Stimulated activated CD4-positive, alpha-beta T cell treated with anti-CD3 and anti-CD28 coated beads, Interleukin-15, amount 100 ng/mL, for 48 hours (primary cell): ENCODE measurements at places on chromosomes 1 and 21.

DNA sequence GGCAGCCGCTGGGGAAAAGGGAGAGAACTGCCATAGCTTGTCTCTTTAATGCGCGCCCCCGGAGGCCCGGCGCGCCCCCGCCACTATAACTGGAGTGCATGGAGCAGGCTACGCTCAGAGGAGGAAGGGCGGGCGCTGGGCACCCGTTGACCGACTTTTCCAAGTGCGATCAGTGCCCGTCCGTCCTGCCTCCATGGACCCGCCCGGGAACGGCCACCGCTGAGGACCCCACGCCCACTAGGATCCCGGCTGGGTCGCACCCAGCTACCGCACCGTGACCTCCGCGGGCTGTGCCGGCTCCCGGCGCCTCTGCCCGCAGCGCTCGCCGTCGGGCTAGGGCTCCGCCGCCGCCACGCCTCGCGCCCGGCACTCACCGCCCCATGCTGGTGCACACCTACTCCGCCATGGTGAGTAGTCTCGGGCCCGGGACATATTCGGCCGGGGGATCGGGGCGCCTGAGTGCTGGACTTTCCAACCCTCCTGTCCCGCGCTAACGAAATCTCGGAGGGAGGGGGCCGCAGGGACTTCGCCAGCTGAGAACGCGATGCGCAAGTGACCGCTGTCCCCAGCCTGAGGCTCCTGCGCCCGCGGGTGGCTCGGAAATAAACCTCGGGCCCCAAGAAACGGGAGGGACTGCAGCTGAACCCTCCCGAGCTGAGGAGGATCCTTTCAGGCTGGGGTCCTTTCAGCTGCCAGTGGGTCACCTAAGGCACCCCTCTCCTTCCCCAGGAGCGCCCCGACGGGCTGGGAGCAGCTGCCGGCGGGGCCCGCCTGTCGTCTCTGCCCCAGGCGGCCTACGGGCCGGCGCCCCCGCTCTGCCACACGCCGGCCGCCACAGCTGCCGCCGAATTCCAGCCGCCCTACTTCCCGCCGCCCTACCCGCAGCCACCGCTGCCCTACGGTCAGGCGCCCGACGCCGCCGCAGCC lies at the start of gene TFAP2E:
TSS of gene TFAP2E (plus strand) at position 117 of the 927 bp plus-strand sequence. CDS start at position 381, 264 bp downstream.
- no peak for DNase-seq

GRCh38 chr1:72412286-72412685 lies 129.9 kb upstream of the NEGR1 start:
- no peak for DNase-seq

- DNase-seq = no peak
Observed at GRCh38 chr1:18058206-18058921, 49.2 kb upstream of the IGSF21 start.

DNA sequence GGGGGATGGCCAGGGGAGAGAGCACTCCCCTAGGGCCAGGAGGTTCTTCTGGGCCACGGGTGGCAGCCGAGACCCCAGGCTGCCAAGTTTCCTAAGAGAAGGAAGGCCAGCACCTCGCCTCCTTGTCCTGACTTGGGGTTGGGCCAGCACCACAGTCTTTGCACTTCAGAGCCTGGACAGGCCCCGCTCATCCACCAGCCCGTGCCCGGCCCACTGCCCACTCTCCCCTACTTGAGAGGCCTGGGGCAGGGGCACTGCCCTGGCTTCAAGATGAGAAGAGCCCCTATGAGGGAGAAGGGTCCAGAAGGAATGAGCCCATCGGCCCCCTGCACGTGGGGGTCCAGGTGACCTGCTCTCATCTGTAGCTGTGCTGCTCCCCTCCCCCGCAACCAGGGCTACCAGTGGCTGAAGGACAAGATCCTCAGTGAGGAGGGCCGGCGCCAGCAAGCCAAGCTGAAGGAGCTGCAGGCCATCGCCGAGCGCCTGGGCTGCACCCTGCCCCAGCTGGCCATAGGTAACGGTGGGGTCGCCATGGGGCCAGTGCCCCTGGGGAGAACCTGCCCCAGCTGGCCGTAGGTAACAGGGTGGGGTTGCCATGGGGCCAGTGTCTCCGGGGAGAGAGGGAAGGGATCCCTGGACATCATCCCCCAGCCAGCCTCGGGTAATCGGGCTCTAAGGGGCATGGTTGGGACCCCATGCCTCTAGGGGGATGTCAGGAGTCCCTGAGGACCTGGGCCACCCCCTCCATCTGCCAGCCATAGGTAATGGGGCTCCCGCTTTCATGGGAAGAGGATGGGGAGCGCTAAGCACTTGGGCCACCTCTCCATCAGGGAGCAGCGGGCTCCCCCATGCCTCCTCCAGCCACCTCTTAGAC lies 50.8 kb downstream of the KCNAB2 start:
- DNase-seq = no peak

- no peak for DNase-seq
Observed at GRCh38 chr1:224867715-224868114, 61.8 kb upstream of the DNAH14 start.

DNA sequence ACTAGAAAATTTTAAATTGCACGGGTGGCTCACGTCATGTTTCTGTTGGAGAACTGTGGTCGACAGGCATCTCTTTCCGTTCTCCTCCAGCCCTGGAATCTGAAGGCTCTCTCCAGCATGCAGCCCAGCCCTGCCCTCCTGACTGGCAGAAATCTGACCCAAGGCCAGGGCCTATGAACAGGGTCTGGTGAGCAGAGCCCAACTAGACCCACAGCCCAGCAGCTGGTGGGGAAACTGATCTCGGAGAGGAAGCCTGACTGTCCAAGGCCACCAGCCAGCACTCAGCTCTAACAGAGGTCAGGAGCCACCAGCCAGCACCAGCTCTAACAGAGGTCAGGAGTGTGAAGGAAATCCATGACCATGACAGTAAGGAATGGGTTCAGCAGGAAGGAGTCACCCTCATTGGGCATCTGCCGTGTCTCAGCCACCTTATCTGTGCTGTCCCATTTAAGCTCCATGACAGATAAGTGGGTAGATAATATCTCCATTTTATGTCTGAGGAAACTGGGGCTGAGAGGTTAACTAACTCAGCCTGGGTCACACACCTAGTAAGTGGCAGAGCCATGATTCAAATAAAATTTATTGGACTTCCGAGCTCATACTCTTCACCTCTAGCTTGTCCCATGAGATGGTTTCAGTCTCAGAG lies 20.2 kb upstream of the PKP1 start:
- DNase-seq = no peak

- DNase-seq = no peak
Observed at GRCh38 chr1:21499283-21499950, 9.8 kb upstream of the ALPL start.

DNA sequence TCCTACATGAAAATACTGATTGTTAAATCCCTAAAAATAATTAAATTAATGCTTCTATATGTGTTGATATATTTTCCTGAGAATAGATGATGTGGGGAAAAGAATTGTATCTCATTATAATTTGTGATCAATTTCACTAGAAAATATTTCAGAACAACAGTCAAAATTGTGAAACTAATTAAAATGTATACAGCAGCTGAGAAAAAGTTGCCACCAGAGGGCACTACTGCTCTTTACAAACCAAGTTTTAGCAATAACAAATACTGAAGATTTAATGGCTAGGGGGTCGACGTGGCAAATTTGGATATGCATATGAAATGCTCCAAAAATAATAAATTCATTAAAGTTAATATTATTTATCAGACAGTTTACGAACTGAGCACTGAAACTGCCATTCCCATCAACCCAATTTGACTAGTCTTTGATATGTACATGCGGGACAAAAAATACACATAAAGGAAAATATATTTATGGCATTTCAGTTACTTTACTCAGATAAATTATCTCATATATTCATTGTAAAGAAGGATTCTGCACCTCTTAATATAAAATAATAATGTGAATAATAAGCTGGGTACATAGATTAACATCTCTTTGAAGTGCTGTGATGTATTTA lies 96.3 kb upstream of the TMPRSS15 start:
- no peak for DNase-seq

- DNase-seq = no peak
Observed at GRCh38 chr1:187714470-187714869, 885.7 kb downstream of the PLA2G4A start.

DNA sequence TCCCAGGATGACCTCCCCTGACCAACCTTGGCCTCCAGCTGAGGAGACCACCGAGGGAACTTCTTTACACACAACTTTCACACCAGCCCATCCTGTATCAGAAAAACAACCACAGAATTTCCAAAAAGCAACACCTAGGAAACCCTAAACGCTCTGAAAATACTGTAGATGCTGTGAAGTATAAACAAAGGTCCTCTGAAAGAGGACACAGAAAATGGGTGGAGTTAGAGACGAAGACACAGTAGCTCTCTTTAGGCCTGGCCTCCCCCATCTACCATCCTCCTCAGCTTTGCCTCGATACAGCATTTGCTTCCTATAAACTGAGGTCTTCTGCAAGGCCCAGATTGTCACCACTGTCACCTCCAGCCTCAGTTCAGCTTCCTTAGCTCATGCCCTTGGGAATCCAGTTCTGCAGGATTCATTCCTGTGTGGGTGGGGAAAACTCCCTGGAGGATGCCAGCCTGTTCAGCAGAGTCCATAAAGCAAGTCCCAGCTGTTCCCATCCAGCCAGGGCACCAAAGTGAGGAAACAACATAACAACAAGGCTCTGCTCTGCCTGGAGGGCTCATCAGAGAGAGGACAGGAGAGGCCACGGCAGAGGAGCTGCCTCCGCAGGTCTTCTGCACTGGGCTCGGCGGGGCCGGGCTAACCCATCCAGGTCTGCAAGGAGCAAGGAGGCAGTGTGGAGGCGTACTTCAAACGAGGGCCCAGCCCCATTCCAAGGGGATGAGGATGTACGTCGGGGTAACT lies 15.0 kb downstream of the PIK3C2B start:
- DNase-seq = no peak

- no peak for DNase-seq
Observed at GRCh38 chr1:116163533-116163932, 52.3 kb downstream of the MAB21L3 start.

GRCh38 chr1:8873506-8874229 lies 4.8 kb downstream of the ENO1 start:
- DNase-seq = peak; percentile 84

GRCh38 chr1:119245881-119246280 lies 105.4 kb upstream of the WARS2 start:
- DNase-seq = no peak

GRCh38 chr1:201385299-201385891 lies 7.9 kb upstream of the TNNT2 start:
- DNase-seq = peak; percentile 38

DNA sequence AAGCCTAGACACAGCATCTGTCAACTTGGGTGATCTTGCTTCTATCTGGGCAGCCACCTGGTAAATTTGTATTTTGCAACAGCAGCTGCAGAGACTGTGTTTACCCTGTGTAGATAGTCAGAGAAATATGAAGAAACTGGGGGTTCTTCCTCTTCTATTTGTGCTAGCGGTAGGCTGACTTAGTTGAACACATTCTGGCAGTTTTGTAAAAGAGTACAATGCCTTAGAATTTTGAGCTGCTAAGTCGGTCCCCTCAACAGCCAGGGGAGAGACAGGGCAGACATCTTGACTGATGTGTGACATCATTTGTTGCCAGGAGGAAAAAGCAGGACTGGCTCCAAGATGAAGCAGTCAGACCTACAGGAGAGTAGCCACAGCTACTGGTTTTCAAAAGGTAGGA lies 53.7 kb downstream of the KCNJ6 start:
- DNase-seq = no peak

GRCh38 chr1:91527266-91527765 lies 26.7 kb downstream of the CDC7 start:
- DNase-seq = no peak

DNA sequence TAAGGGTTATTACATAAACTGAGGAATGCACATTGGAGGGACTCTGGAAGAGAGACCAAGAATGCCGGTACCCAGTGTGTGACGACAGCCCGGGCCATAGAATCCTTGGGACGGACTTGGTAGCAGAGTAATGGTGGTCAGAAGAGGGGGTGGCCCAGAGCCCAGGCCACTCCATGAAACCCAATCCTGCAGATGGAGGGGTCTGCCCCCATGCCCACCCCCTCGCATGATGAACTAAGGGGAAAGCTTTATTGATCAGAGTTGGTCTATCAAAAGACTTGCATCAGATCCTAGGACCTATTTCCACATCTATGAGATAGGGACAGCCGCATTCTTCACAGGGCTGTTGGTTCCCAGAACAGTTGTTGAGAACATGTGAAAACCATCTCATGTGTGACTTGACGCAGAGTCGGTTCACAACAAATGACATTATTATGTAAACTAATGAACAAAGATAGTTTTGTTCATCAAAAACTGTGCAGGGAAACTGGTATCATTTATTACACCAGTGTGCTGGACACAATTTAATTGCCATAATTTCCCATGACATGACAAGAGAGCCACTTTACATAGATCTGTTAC lies 21.5 kb upstream of the SDC3 start:
- no peak for DNase-seq
